ENCODE measurements at places on chromosomes 11 and 22.

DNA sequence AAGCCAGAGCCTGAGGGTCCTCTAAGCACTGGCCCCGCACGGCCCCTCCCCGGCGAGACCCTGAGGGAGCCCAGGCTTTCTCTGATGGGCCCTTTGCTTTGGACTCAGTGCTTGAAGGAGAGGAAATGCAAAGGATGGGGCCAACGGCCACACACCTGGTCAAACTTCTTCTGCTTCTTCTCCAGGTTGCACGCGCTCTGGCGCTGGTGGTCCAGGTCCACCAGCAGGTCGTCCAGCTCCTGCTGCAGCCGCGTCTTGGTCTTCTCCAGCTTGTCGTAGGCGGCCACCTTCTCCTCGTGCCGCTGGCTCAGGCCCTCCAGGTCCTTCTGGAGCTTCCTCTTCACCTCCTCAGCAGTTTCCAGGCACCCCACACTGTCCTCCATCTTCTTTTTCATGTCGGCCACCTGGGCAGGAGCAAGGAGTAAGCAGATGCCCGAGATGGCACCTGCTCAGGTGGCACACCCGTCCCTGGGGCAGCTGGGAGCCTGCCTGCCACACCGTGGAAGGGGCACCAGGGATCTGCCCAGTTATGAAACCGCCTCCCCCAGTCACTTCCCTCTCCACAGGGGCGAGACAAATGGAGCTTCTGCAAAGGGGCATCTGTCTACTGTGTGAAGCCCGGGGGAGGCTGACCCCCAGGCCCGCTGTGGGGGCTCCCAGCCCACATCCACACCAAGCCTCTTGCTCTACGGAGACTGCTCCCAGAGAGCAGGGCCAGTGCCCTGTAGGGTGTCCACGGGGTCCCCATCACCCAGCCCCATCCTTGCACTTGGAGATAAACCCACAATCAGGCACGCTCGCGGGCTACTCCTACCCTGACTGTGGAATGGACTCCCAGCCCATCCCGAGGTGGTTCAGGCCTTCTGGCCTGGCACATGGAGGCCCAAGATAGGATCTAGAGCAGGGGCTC, 39.2 kb downstream of the APOL1 start:
- no peak for DNase-seq

DNA sequence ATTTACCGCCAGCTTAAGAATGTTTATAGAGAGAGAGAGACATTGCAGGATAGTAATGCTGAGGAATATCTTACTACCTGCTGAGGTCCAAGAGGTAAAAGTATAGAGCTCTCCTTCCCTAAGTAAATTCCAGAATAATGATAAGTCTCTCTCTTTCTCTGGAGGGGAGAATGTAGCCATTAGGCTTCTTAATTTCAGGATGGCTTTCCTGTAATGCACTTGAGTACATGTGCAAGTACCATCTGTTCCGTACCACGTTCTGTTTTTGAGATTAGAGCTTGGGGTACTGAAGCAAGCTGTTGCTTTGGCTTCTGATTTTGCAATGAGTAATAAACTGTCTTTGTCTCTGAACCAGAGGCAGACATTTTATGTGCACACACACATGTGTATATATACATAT, 1314.0 kb downstream of the JRKL start:
- no peak for DNase-seq

DNA sequence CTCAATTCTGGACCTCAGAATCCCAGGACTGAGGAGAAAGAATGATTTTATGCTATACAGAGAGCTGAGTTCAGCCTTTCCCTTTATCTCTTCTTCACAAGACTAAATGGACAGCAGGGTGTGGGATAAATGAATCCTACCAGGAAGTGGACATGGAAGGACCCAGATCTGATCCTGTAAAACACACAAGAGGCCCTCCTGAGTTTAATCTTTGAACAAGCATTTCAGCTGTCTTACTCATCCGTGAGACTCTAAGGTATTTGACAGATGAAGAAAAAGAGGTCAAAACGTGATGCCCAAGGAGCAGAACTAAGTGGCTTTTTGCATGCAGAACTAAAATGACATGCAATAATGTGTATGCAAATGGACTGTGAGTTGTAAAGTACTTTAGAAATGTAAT, 511.3 kb downstream of the DLG2 start:
- DNase-seq, result no peak

DNA sequence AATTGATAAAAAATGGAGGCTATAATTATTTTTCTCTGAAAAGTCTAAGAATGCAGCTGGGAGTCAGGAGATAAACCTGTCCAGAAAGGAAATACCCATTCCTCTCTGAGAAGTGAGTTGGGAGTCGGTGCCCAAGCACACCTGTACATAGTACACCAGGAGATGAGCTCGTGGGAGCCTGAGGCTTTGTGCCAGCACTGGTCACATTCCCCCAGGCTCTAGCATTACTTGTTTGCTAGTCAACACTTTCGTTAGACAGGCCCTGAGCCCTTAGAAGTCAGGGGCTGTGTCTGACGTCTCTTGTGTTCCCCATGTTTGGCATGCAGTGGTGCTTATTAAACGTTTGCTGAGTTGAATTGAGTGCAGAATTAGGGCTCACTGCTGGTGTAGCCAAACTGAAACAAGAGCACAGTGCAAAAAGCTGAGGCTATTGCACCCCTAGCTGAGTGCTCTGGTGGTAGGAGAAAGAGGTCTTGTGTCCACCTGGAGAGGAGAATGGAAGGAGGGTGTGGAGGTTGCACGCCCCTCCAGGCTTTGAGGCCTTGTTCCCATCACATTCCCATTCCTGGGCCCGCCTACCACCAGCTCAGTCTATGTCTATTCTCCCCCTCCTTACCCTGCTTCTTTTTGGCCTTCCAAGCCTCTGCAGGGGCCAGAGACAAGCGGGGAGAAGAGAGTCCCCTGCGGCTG, 6.8 kb downstream of the ROBO4 start:
- DNase-seq, result no peak

DNA sequence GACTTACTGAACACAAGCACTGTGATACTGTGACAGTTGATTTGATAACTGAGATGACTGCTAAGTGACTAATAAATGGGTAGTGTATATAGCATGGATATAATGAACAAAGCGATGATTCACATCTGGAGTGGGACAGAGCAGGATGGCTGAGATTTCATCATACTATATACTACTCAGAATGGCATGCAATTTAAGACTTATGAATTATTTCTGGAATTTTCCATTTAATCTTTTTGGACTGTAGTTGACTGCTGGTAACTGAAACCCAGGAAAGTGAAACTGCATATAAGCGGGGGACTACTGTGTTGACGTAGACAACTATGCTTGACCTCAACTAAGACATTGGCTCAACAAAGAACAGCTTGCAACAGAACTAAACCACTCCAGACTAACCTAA, 20.0 kb upstream of the NUCB2 start:
- DNase-seq, result no peak

DNA sequence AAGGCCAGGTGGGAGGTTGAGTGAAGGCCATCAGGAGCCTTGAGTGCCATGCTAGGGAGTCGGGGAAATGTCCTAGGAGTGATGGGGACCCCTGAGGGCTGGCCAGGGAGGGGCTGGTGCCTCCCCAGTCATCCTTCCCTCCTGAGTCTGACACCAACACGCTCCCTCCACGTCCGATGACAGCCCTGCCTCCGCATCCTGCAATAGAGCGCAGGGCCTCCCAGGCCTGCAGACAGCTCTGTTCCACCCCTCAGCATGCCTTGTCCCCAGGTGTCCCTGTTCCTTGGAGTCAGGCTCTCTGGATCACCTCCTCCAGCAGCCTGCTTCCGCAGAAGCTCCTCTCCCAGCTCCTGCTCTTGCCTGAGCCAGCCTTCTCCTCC, 3.1 kb downstream of the RAC2 start:
- no peak for DNase-seq

- DNase-seq, result peak; percentile 18
Measured at GRCh38 chr11:57513911-57514537, 1.5 kb downstream of the SLC43A1 start.

- DNase-seq, result no peak
Measured at GRCh38 chr11:1202154-1202775, 20.6 kb upstream of the MUC5B start.

GRCh38 chr11:4184163-4184916, 89.7 kb downstream of the RRM1 start:
- DNase-seq, result no peak

- DNase-seq, result peak; percentile 82
Measured at GRCh38 chr22:50190182-50190940, 4.6 kb downstream of the TRABD start.

GRCh38 chr11:615504-616319, at the start of gene IRF7:
TSS of gene IRF7 (minus strand) at chr11:615950. CDS start at chr11:615364, 586 bp downstream.
- peak; percentile 91 for DNase-seq

- peak; percentile 17 for DNase-seq
Measured at GRCh38 chr22:39205344-39206021, 39.3 kb downstream of the PDGFB start.

DNA sequence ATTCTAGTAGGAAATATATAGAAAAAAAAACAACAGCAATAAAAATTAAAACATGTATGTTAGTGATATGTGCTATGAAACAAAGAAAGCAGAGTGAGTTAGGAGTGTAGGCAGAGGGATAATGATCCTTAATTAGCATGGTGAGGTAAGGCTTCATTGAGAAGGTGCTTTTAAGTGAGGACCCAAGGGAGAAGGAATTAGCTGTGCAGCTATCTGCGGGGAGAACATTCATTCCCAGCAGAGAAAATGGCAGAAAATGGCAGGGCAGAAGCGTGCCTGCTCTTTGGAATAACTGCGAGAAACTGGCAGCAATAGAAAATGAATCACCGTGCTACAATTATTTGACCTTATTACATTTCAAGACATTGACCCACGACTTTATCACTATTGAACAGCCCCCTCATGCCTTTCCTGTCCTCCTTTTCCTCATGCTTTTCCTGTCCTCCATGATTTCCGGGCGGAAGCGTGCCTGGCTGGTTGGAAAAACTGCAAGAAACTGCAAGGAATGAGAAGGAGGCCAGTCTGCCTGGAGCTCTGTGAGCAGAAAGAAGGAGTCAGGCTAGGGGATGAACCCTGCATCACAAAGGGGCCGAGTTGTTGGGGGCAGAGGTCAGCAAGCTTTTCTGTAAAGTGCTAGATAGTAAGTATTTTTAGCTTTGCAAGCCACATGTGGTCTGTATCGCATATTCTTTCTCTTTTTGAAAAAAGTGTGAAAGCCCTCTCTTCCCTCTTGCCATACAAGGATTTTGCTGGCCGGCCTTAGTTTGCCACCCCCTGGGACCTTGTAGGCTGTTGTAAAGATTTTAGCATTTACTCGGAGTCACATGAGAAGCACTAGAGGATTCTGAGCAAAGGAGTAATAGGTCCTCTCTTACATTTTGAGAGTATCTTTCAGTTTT, 37.1 kb upstream of the SWAP70 start:
- DNase-seq, result no peak

- DNase-seq, result no peak
Measured at GRCh38 chr22:49687786-49688515, 139.7 kb downstream of the BRD1 start.

- DNase-seq, result no peak
Measured at GRCh38 chr22:37431366-37431765, 4.1 kb upstream of the ELFN2 start.

DNA sequence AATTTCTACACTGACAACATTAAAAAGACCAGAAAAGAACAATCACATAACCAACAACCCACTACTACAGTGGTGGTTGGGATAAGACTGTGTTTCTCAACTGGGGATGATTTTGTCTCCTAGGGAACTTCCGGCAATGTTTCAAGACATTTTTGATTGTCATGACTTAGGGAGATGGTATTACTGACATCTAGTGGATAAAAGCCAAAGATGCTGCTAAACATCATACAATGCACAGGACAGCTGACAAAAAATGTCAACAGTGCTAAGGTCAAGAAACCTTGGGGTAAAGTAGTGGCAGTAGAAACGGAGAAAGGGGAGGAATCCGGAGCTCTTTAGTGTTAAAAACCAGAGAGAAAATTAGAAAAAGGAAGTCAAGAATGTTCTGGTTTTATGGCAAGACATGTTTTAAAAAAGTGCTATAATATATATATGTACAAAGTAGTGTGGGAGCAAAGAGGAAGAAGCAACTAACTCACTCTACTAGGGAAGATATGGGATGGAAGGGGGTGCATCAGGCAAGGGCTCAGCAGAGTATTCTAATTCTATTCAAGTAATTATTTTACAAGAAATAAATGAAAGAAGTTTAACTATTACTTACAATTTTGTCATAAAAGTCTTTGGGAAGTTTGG, 37.2 kb downstream of the CKAP5 start:
- DNase-seq, result no peak

DNA sequence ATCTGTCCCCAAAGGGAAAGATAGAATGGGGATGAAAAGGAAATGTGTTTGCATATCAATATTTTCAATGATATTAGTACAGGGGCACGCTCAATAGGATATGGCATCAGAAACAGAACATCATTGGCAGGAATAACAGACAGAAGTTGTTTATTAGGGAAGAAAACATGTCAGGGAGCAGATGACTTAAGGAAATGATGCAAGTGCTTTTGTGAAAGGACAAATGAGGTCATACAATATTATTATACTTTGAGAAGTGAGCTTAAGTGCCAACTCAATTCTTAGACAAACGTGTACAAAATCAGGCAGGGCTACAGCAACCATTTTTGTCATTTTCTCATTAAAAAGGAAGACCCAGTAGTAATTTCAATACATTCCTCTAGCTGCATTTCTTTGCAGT, 388.4 kb downstream of the SOX6 start:
- DNase-seq, result no peak

GRCh38 chr11:117843666-117844484, 19.3 kb upstream of the FXYD2 start:
- DNase-seq, result peak; percentile 61

- DNase-seq, result no peak
Measured at GRCh38 chr11:44886790-44887140, 63.9 kb downstream of the TP53I11 start.

GRCh38 chr11:60128376-60128775, 39.9 kb downstream of the MS4A2 start:
- DNase-seq, result no peak

DNA sequence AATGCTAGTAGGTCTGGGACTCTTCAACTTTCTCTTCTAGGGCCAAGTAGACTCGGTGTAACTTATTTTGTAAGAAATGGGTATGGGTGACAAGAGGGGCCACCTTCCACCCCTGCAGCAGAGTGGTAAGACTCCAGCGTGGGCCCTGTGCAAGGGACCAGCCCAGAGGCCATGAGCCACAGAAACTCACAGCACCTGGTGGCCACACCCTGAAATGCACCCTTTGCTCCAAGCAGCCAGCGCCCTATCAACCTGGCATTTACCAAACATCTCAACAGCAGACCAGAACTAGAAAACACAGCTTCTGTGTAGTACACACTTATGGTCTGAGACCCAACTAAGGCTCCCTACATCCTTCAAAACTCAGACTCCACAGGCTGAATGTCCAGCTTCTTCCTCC, 5.7 kb downstream of the CDCA5 start:
- DNase-seq, result peak; percentile 47

Data from T-helper 2 cell treated with Interferon-gamma antibody and Interleukin-4, amounts not matched to agents 5 μg/mL and 100 μg/mL, for 36 hours (primary cell).